ENCODE measurements at places on chromosomes 2 and 18.
A peak's percentile ranks its signal among the peaks of the same experiment; 100 is the strongest.

- no peak for DNase-seq
These were observed 17.7 kb upstream of the SP3 start for GRCh38 chr2:173982918-173983317.

GRCh38 chr2:167258712-167259111 is 370.4 kb downstream of the XIRP2 start:
- DNase-seq, result no peak

DNA sequence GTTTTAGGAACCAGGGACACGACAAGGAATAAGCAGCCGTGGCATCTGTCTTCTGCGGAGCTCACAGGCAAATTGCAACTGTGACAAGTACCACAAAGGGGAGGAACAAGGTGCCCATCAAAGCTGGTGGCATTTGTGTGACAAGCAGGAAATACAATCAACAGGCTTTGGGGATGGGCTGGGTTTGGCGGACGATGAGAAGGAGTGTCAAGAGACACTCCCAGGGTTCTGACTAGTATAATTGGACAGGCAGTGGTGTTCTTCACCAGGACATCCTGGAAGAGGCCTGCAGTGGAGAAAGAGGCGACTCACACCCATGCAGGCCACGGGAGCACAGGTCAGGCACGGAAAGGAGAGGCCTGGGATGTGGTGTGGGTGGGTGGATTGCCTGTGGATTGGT is 14.2 kb upstream of the SPATA3 start:
- no peak for DNase-seq

- DNase-seq, result no peak
These were observed 10.4 kb upstream of the MAP3K2 start for GRCh38 chr2:127398239-127398590.

DNA sequence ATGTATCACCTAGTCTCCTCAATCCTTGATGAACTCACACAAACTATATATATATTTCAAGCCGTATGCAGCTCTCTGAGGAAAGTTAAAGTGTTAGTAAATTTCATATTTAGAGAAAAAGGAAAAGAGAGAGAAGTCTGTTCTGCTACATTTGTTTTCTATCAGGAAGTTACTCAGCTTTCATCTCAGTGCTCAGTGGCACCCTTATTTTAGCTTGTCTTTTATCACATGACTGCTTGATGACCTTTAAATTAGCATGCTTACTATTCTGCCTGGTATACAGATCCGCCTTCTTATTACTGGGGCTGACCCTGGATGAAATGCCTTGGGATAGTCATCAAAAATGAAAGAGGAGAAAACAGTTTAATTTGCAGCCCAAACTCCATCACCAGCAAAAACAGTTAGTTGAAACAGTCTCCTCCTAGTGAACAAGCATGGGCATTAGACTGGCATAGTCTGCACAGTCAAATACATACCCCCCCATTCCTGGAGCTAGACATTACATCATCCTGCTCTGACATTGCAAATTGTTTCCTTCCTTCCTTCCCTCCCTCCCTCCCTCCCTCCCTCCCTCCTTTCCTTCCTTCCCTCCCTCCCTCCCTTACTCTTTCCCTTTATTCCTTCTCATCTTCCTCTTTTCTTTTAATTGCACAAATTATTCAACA is 215.7 kb downstream of the TMEM182 start:
- no peak for DNase-seq

DNA sequence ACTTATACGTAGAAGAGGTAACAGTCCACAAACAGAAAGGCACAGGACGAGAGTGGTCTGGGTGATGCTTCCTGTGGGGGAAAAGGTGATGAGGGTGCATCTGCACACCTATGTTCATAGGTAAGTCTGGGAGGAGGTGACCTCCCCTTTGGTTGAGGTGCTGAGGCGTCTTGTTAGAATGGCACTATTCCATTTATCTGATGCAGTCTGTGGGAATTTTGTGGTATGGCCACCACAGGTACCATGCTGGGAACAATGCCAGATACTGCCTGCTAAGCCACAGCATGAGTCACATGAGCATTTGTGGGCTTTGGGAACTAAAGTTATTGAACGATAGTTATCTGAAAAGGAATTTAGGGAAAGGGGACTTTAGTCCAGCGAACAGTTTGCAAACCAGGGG is 27.9 kb downstream of the IL37 start:
- DNase-seq, result no peak

- no peak for DNase-seq
These were observed 250.6 kb downstream of the SMAD2 start for GRCh38 chr18:47679864-47680263.

DNA sequence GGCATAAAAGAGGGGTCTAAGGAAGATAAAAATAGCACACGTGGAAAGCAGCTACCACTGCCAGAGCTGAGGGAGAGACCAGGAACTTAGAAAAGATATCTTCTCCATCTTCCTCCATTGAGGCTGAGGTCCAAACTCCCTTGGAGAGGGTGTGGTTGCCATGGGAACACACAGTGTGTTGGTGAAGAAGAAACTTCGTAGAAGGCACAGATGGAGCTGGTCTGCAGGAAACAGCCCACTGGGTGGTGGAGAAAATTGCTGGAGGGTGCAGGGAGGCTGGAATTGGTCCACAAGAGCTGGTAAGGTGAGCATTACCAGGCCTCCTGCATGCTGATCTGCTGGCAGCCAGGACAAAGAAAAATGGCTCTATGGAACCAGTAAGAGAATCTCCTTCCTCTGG is 191.0 kb downstream of the HRH4 start:
- DNase-seq, result no peak

GRCh38 chr2:60230596-60230995 is 322.9 kb downstream of the BCL11A start:
- DNase-seq, result peak; percentile 38

DNA sequence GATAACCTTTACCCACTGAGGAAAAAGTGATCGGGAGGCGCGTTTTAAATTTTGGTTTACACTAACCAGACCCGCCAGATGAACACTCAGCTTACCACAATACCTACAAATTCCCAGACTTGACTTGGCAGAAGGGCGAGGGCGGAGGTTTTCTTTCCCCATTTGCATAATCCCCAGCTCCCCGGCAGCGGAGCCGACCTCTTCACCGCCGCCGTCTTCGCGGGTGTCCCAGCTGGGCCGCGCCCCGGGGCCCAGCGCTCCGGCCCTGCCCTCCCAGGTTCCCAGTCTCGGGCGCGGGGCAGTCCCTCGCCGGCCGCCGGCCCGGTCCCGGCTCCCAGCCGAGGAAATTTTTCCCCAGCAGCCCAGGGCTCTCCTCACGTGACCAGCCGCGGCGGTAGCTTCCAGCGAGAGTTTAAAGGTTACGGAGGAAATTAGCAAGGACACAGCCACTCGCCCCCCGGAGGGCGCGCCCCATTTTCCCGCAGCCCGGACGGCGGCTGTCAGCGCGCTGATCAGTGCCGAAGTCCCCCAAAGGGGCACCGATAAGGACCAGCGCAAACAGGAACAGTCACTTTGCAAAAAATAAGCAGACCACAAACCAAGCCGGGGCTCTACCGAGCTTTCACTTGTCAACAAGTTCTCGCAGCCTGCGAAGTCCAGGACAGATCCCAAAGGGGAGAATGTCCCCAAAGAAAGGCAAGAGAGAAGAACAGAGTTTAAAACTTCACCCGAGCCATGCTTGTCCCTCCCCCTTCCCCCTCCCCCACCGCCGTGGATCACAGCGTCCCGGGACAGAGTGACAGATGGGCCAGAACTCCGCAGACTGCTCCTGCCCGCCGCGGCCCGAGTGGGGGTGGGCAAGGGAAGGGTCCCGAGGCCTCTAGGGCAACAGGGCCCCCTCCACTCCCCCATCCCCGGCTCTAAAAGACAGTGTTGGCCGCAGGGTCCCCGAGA is 1.3 kb upstream of the PRKCE start:
- peak; percentile 39 for DNase-seq

DNA sequence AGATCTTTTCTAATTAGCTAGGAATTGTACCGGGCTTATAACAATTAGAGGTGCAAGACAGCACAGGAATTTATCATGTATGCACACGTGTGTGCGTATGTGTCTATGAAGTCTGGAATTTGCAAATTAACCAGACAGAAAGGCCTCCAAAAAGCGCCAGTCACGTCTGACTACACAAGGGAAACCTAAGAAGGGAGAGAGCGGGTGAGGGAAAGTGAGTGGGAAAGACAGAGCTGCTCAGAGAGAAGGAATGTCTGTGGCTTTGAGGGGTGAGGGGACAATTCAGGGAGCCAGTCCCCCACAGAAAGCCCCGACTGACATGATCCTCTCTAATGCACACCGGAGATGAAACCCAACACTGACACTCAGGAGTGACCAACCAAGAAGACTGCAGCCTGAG is 197.7 kb upstream of the SH3BP4 start:
- DNase-seq, result no peak

DNA sequence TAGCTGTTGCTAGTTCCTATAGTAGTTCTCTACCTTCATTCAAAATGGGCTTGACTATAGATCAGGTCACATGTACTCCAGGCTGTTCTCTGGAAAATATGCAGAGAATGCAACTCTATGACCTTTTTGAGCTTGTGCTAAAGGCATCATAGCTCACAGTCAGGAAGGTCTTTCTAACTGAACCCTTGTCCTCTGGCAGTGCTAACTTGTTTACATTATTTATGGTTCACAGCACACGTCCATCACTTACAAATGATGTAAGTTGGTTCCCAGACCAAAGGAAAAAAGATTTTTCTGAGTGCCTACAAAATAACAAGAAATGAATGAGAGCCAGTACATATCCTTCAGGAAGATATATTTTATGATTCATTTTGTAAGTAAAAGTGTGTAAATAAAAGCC is 236.1 kb downstream of the GCA start:
- no peak for DNase-seq
